Left cardiac atrium (tissue), 4 donors: ENCODE measurements at places on chromosomes 3 and 15.
A peak's percentile ranks its signal among the peaks of the same experiment; 100 is the strongest.

- DNase-seq, result no peak
Observed at GRCh38 chr3:142897807-142898206, 8.9 kb upstream of the PCOLCE2 start.

DNA sequence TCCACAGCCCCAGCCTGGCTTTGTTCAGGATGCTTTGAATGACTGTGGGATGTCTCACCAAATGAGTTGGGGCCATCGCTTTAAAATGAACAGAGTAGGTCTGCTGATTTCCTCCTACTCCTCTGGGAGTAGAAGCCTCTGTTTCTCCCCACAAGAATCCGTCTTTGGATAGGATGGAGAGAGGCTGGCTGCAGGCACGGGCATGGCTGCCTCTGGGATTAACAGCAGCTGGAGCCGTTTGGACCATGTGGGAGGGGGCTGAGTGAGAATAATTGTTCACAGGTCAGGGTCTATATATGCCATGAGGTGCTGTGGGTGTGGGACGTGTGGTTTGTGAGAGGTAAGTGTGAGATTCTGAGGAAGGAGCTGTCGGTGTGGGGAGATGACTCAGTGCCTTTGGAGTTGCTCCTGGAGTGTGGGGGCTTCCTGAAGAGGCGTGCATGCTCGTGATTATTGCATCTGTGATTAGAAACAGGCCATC lies 48.0 kb upstream of the APEH start:
- DNase-seq, result no peak

DNA sequence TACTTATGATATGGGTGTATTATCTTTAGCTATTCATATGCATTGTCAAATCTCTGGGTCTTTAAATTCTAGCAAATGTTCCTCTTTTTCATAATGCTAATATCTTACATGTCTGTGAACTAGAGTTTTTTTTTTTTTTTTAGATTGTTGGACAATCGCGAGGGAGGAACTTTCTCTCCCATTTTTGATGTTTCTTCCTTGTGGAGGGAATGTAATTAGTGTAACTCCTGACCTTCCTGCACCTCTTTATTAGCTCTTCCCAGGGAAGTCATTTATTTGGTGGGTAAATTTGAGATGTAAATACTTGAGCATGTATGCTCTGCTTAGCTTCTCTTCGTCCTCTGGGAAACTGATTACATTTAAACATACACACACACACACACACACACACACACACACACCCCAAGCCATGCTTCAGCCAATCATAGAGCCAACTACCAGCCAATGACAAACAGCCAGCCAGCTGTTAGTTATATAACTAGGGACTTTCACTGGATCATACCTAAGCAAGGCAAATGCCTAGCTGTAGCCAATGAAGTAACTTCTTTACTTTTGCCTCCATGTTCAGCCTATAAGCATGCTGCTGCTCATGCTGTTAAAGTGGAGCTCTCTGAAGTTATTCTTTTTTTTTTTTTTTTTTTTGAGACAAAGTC lies 8.3 kb upstream of the USP8 start:
- no peak for DNase-seq

DNA sequence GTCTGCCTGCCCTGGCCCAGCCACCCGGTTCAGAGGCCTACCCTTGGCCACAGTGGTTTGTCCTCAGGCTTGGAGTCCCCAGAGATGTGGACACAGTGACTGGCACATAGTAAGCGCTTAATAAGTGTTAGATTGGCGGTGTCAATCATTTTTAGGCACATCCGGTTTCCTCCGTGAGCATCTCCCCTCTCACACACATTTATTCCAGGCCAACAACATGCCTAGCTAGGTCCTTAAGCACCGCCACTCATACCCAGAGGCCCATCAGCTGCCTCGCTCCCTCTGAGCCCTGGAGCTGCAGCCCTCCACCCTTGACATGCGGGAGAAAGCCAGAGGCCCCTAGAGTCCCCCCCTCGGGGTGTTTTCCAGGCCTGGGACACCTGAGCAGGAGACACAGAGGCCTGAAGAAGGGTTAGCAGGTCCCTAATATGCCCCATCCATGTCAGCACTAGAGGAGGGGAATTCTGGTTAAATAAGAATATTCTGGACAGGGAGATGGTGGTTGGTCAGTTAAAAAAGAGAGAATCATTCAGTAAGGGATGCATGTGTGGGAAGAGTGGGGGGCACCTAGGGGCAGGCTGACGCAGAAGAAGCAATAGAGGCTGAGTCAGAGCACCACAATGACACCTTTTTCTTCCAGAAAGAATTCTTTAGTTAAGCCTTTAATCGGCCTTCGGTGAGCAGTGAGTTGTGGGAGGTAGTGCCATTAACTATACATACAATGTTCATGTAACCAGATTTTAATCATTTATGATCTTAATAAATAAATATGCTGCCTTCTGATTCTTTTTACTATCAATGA lies 22.3 kb downstream of the NR2F2 start:
- no peak for DNase-seq

- DNase-seq, result peak; percentile 29
Observed at GRCh38 chr3:54053211-54053610, 69.1 kb upstream of the CACNA2D3 start.

- DNase-seq, result no peak
Observed at GRCh38 chr15:88707771-88708654, 69.2 kb downstream of the ISG20 start.

GRCh38 chr3:190528706-190529105 lies 14.8 kb downstream of the IL1RAP start:
- DNase-seq, result no peak

GRCh38 chr3:37991823-37992222 lies 1.2 kb downstream of the VILL start:
- no peak for DNase-seq

DNA sequence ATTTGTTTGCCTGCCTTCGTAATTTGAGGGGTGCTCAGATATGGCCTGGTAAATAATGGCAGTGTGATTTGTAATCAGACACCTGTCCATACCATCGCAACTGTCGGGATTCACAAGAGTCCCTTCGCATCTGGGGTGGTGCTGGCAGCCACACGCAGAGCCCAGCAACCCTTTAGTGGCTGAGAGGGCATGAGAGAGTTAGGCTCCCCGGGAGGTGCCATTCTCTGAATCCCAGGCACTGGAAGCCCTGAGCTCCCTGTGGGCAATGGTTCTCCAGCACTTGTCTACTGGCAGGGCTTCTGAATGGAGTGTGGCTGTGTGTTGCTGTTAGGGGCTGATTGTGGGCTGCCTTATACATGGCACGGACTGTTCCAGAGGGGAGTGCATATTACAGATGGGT lies 230.1 kb downstream of the EBLN2 start:
- DNase-seq, result no peak

DNA sequence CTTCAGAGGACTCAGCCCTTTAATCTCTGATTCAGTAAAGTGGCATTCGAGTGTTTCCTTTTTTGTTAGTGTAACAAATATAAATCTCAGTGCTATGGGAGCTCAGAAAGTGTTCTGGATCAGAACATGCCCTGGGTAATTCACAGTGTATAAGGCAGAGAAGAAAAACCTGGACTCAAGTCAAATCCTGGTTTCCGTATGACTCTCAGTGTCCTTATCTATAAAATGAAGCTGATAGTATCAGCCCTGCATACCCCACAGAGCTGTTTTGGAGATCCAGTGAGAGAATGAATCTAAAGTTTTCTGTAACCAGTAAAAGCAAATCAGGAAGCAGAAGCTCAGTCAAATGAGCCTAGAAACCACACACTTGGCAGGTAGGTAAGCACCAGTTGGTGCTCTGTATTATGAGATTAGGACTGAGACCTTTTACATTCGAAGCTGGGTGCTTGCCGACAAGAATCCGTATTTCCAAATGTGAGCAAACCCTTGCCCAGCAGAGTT lies 67.2 kb downstream of the IL1RAP start:
- no peak for DNase-seq

DNA sequence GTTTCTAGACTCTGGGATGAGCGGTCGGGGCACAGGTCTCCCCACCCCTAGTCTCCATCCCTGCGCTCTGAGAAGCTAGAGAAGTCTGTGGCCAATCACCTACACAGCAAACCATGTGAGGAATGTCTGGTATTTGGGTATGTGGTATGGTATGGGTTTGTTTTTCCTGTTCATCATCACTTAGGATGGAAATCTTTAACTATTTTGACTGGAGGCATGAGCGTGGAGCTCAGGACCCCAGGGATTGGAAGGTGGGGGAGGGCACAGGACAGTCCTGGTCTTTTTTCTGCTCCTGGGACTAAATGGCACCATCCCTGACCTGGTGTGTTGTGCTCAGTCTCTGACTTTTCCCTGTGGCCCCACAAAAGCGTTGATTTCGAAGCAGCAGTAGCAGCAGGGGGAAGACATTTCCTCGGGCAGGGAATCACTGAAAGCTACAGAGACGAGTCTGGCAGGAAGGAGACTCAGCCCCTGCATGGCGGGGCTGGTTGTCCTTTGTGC lies 191.7 kb upstream of the TPM1 start:
- DNase-seq, result no peak

DNA sequence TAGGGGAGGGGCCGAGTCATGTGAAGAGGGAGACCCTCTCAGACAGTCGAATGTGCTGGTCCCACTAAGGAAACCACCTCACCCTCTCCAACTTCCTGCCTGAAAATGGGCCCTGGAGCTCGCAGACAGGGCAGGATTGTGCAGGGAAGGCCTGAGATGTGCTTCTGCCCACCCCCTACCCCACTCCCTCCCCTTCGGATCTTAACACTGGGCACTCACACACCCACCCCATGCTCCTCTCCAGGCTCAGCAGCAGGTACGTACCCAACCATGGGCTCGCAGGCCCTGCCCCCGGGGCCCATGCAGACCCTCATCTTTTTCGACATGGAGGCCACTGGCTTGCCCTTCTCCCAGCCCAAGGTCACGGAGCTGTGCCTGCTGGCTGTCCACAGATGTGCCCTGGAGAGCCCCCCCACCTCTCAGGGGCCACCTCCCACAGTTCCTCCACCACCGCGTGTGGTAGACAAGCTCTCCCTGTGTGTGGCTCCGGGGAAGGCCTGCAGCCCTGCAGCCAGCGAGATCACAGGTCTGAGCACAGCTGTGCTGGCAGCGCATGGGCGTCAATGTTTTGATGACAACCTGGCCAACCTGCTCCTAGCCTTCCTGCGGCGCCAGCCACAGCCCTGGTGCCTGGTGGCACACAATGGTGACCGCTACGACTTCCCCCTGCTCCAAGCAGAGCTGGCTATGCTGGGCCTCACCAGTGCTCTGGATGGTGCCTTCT lies 20.0 kb downstream of the ATRIP start:
- DNase-seq, result no peak

DNA sequence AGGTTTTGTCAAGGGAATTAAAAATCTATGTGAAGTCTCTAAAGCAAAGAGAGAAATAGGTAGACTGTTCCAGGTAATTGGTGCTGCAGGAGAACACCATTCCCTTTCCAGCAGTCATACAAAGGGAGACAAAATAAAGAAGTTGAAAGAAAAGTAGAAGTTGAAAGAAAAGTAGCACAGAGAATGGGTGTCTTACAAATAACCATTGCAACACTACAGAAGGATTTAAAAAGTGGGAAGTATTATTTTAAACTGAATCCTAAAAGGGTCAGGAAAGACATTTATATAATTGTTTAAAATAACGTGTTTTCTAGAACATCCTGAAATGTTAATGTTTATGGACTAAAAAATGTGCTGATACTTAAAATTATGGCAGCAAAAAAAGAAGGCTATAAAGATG lies 223.8 kb downstream of the RSRC1 start:
- DNase-seq, result no peak

- no peak for DNase-seq
Observed at GRCh38 chr15:60444289-60444912, 34.5 kb downstream of the ICE2 start.

- no peak for DNase-seq
Observed at GRCh38 chr3:36924744-36925521, 19.9 kb downstream of the TRANK1 start.

GRCh38 chr3:139887431-139887830 lies 47.6 kb upstream of the CLSTN2 start:
- DNase-seq, result no peak

- DNase-seq, result peak; percentile 64
Observed at GRCh38 chr15:82647045-82647834, at the start of gene CPEB1. Gene CPEB1, minus strand, starts transcription at chr15:82647363. Its CDS starts 18,904 bp downstream, at chr15:82628459.

GRCh38 chr15:93382200-93382820 lies 293.3 kb upstream of the RGMA start:
- no peak for DNase-seq

DNA sequence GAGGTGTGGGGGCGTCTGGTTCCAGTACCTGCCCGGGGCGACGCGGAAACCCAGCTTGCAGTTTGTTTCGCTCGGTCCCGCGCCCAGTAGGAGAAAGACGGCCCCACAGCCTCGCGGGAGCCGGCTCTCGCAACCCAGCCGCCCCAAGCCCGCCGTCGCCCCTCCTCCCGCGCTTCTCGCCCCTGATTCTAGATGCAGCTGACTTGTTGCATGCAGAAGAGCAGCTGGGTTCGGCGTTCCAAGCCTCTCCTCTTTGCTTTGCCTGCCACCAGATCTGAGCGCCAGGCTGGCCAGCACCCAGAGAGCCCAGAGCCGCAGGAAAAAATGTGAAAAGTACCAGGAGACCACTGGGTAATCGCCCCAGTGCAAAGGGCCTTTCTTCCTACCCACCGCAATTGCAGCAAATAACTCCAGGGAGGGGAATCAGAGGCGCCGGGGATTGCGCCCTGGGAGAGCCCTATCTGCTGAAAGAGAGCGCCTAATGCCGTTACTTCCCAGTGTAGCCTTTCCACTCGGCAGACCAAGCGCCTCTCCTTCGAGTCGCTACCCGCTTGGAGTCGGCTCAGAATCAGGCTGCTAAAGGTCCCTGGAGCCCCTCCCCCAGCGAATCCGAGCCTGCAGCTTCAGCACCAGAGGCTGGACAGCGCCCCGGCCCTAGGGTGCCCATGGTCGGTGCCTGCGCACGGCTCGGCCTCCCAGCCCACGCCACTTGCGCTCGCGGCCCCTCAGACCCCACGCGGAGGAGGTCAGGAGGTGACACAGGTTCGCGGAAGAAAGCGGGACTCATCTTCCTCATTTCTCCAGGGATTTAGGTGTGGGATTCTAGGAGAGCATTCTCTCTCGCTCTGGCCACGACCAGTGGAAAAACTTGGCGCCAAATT lies 15.7 kb upstream of the AEN start:
- DNase-seq, result peak; percentile 66

GRCh38 chr3:89697321-89697916 lies 590.0 kb downstream of the EPHA3 start:
- no peak for DNase-seq

DNA sequence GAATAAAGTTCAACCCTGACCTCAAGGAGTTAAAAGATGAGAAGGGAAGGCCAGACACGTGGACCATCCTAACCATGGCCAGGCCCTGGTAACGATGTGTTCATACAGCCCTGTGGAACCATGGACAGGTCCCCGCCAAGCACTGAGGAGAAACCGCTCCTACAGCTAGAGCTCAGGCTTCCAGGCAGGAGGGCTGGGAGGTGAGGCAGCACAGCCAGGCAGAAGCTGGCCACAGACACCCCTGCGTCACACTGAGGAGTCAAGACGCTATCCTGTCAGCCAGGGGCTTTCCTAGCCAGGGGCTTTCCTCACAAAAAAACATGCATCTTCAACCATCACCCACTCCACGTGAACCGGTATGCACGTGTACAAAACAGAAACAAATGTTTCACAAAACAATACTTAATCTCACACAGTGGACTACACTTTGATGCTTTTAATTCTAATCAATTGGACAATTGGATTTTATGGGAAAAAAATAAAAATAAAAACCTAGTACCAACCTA lies 73.2 kb downstream of the TBC1D2B start:
- DNase-seq, result no peak
